ENCODE measurements at places on chromosomes 4 and X.
A peak's percentile ranks its signal among the peaks of the same experiment; 100 is the strongest.

GRCh38 chr4:16860516-16860915 lies 37.9 kb downstream of the LDB2 start:
- no peak for DNase-seq

- DNase-seq: no peak
Observed at GRCh38 chr4:55722132-55722531, 86.0 kb upstream of the NMU start.

DNA sequence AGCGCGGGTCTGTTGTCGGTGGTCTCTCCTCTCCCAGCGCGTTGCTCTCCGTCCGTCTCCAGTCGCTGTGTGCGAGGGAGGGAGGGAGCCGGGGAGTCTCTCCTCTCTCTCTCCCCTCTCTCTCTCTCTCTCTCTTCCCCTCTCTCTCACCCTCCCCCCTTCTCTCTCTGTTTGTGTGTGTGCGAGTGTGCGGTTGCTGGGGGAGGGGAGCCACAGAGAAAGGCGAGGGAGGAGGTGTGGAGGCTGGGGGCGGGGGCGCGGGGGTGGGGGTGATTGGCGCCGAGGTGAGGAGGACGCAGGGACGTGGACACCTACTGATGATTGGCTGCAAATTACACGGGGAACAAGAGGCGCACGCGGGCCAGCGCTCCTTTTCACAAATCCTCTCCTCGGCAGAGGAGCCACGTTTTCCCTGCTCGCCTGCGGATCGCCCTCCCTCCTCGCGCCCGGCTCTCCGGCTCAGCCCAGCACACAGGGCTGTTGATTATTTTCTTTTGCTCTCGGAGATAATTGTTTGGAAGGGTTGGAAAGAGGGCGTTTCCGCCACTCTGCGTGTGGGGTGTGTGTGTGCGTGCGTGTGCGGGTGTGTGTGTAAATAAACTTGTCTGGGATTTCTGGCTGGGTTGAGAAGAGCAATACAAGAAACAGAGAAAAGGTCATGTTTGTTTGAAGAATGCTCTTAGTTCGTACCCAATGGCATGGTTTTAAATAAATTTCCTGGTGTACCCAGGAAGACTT lies at the start of gene CXXC4:
CXXC4 (minus strand) TSS at position 73 of the 738 bp plus-strand sequence. CDS start 3,092 bp downstream, outside the sequence.
- DNase-seq: peak; percentile 48

DNA sequence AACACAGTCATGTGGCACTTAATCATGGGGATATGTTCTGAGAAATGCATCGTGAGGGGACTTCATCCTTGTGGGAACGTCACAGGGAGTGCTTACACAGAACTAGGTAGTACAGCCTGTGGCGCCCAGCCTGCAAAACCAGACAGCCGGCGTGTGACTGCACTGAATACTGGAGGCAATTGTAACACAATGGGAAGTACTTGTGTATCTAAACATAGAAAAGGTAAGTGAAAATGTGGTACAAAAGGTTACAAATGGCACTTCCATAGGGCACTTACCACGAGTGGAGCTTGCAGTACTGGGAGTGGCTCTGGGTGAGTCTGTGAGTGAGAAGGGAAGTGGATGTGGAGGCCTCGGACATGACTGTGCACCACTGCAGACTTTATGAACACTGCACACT lies 5.2 kb downstream of the TLR3 start:
- peak; percentile 8 for DNase-seq

DNA sequence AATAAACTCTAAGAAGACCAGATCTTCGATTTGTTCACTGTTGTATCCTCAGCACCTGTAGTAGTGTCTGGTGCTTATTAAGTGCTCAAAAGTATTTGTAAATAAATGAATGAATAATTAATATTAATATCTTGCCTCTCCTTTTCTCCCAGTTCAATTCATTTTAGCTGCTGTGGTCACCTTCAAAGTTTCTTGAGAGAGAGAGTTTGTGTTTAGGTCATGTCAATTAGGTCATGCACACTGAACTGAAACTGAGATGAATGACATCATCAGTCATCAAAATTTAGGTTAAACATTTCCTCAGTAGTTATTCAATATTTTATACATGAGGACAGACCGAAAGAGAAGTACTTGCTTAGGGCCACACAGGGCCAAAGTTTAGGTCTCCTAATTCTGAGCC lies 73.5 kb downstream of the ANXA3 start:
- DNase-seq: no peak

- no peak for DNase-seq
Observed at GRCh38 chr4:163622379-163623035, 128.0 kb downstream of the TMA16 start.

GRCh38 chr4:90844241-90844640 lies 717.0 kb downstream of the CCSER1 start:
- DNase-seq: no peak

- DNase-seq: no peak
Observed at GRCh38 chr4:74132944-74133343, 25.0 kb upstream of the MTHFD2L start.
